ENCODE measurements at places on chromosomes 12 and 14. TPM values are rescaled to one million over a fixed set of nuclear protein-coding genes. Genes with fewer than 3 reads are reported as not detected.

SLC39A5 gene
- total RNA-seq: not detected

GRCh38 chr14:54864526-54864925, 38.1 kb downstream of the GCH1 start:
- H3K4me3 ChIP-seq: no peak overlapping the region
- H3K27ac ChIP-seq: no peak overlapping the region
- H3K4me1 ChIP-seq: peaks cover 9% of the 10 kb centered on the region
- DNase-seq: no peak
- H3K36me3 ChIP-seq: no peaks in the 10 kb centered on the region

TSHR gene
- not detected for total RNA-seq

DNA sequence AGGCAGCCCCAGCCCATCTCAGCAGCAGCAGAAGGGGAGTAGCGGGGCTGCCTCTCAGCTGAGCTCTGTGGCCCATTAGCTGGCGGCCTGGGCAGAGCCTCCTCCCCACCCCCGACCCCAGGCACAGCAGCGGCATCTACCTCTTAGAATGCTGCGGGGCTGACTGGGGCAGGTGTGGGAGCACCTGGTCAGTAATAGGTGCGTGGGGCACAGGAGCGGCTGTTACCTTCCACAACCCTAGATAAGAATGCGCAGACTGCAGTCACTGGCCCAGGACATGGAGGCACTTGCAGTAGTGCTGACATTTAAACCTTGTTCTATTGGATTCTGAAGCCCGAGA, 35.6 kb downstream of the SYNE3 start:
- no peaks in the 10 kb centered on the region for H3K27me3 ChIP-seq
- no peak overlapping the region for H3K4me3 ChIP-seq
- DNase-seq: no peak
- peaks cover 31% of the 10 kb centered on the region for H3K4me1 ChIP-seq

DNA sequence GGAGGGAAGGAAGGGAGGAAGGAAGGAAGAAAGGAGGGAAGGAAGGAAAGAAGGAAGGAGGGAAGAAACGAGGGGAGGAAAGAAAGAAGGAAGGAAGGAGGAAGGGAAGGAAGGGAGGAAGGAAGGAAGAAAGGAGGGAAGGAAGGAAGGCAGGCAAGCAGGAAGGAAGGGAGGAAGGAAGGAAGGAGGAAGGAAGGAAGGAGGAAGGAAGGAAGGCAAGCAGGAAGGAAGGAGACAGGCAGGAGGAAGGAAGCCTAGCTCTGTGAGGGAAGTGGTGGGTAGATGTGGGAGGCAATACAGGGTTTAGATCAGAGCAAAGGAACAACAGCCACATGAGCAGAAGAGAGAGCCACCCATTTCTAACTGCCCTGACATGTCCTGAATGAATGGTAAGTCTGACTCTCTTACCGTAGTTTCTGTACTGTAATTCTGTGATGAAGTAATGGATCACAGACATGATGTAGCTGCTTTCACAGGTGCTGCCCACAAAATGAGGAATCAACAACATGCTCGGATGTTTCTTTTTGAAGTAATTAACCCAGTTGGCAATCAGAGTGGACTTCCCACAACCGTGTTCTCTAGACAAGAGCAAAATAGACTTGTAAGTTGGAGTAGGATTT, 24.4 kb upstream of the HSP90B1 start:
- no peak for DNase-seq
- peaks cover 8% of the 10 kb centered on the region for H3K4me1 ChIP-seq
- peak overlapping the region; percentile 3 for H3K27ac ChIP-seq
- H3K4me3 ChIP-seq: no peak overlapping the region
- H3K36me3 ChIP-seq: no peaks in the 10 kb centered on the region

- H3K27ac ChIP-seq: no peak overlapping the region
- H3K27me3 ChIP-seq: no peaks in the 10 kb centered on the region
- H3K4me1 ChIP-seq: no peaks in the 10 kb centered on the region
Observed at GRCh38 chr14:105337966-105338741, 23.6 kb downstream of the PACS2 start.

GRCh38 chr14:69376439-69376838, 21.7 kb downstream of the ERH start:
- DNase-seq: peak; percentile 73
- no peaks in the 10 kb centered on the region for H3K27me3 ChIP-seq
- H3K36me3 ChIP-seq: peaks cover 61% of the 10 kb centered on the region
- no peak overlapping the region for H3K4me3 ChIP-seq

DNA sequence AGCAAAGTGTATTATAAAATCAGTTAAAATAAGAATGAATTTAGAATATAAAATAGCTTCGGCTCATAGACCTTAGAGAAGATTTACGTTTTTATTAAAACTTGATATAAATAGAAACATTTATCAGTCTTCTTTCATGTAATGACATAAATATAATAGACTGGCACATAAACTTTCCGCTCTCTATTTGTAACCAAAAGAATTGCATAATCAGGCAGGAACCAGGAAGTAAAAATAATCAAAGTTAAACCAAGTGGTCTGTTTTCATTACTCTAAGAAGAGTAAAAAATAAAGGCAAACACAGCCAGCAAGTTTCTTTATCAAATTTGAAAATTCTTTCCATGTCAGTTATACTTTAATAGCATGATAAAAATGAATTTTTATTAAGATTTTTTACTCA, 46.3 kb upstream of the ATP2A2 start:
- DNase-seq: no peak
- H3K4me1 ChIP-seq: no peaks in the 10 kb centered on the region
- peak overlapping the region; percentile 16 for H3K27ac ChIP-seq
- H3K27me3 ChIP-seq: no peaks in the 10 kb centered on the region

OR10AD1 gene
- total RNA-seq: not detected

DNA sequence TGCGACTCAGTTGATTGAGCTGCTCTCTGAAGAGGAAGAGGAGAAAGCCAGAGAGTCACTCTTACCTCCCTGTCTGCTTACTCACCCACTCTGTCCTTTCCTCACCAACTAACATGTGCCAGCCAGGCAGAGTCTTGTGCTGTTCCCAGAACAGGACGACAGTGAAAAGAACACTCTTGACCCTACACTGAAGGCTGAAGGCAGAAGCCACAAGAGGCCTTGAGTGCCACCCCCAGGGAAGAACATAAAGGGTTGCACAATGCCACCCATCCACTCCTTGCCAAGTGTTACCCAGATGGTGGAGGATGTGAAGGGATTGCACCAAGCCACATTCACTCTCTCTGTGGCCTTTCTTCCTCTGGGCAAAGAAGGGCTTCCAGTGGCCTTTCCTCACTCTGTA, 12.8 kb downstream of the ABHD4 start:
- no peaks in the 10 kb centered on the region for H3K27me3 ChIP-seq
- H3K4me1 ChIP-seq: peaks cover 20% of the 10 kb centered on the region
- H3K4me3 ChIP-seq: no peak overlapping the region
- peak; percentile 57 for DNase-seq
- H3K36me3 ChIP-seq: peaks cover 44% of the 10 kb centered on the region
- no peak overlapping the region for H3K27ac ChIP-seq

- peak; percentile 50 for DNase-seq
- H3K4me3 ChIP-seq: no peak overlapping the region
- H3K36me3 ChIP-seq: no peaks in the 10 kb centered on the region
- peaks cover 12% of the 10 kb centered on the region for H3K27me3 ChIP-seq
- H3K4me1 ChIP-seq: no peaks in the 10 kb centered on the region
- H3K27ac ChIP-seq: no peak overlapping the region
Observed at GRCh38 chr14:59161561-59162175, 26.8 kb upstream of the DAAM1 start.

PAPLN gene
- 2.8 TPM for total RNA-seq

DNA sequence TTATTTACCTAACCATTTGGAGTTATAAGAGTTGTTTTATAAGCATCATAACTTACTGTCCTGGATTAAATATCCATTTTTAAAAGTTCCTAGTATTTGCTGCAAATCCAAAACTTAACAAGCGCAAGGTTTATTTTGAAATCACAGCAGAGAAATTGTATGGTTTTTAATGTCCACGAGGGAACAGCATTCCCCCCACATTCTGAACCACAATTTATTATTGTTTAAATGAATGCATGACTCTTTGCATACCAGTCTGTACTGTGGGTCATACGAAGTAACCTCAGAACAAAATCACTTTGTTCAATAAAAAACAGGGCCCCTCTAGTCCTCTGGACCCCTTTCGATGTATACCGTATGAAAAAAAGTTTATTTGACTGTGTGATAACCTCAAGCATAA, 75.9 kb downstream of the DACT1 start:
- H3K27me3 ChIP-seq: peaks cover 89% of the 10 kb centered on the region
- H3K27ac ChIP-seq: no peak overlapping the region
- H3K36me3 ChIP-seq: no peaks in the 10 kb centered on the region

DIO2 gene
- 0.26 TPM for total RNA-seq

GRCh38 chr12:76618031-76618430, 58.5 kb upstream of the OSBPL8 start:
- no peaks in the 10 kb centered on the region for H3K36me3 ChIP-seq
- no peak overlapping the region for H3K27ac ChIP-seq
- no peaks in the 10 kb centered on the region for H3K27me3 ChIP-seq
- H3K4me1 ChIP-seq: peaks cover 5% of the 10 kb centered on the region
- H3K4me3 ChIP-seq: no peak overlapping the region

- no peak for DNase-seq
- peaks cover 7% of the 10 kb centered on the region for H3K36me3 ChIP-seq
- H3K27me3 ChIP-seq: no peaks in the 10 kb centered on the region
- H3K27ac ChIP-seq: no peak overlapping the region
Observed at GRCh38 chr12:1611803-1612572, 17.0 kb upstream of the WNT5B start.

TSPAN9 gene
- 12.6 TPM for total RNA-seq

GRCh38 chr12:122203301-122204166, at the start of gene B3GNT4:
Gene B3GNT4 (plus strand): TSS chr12:122203709. CDS start chr12:122204619, 910 bp downstream.
- H3K4me3 ChIP-seq: peak within 1 kb of the TSS; percentile 77
- DNase-seq: peak; percentile 62
- peaks cover 6% of the 10 kb centered on the region for H3K4me1 ChIP-seq
- no peak within 1 kb of the TSS for H3K27ac ChIP-seq
- H3K36me3 ChIP-seq: peaks cover 32% of the 10 kb centered on the region

STAC3 gene
- total RNA-seq: 2.8 TPM

- H3K4me3 ChIP-seq: no peak overlapping the region
- DNase-seq: no peak
Observed at GRCh38 chr14:63833728-63834127, 19.1 kb upstream of the SYNE2 start.

ACSS3 gene
- total RNA-seq: not detected

DNA sequence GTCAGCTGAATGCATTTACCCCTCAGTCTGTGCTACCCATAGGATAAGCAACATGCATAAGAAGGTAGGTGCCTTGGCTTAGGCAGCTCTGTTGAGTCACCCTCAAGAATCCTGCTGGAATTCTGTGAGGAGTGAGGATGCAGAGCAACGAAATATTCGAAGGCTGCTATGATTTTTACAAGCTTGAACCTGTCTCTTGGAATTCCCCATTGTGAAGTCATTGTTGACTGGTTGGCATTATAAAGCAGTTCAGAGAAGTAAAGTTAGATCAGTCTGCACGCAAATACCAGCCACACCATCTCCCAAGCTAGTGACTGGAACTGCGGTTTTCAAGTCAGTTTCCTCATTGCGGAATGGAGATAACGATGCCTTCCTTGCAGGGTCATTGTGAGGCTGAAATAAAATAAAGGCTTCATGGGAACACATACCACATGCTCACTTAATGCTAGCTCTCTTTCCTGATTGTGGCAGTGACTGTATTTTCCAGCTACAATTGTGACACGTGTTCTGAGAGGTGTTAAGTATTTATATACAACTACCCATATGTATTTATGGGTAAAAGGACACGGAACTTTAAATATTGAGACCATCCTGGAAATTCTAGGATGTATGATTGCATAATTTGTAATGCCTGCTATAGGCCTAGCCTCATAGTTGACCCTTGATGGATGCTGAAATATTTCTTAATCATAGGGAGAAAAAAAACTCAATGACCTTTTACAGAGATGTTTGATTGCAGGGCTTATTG, 96.7 kb downstream of the ETV6 start:
- peak; percentile 90 for DNase-seq
- no peaks in the 10 kb centered on the region for H3K27me3 ChIP-seq
- H3K4me1 ChIP-seq: peaks cover 34% of the 10 kb centered on the region
- H3K36me3 ChIP-seq: peaks cover 7% of the 10 kb centered on the region
- H3K27ac ChIP-seq: peak overlapping the region; percentile 28
- no peak overlapping the region for H3K4me3 ChIP-seq

ACOT6 gene
- total RNA-seq: not detected

- H3K27ac ChIP-seq: no peak overlapping the region
- H3K4me1 ChIP-seq: no peaks in the 10 kb centered on the region
- no peaks in the 10 kb centered on the region for H3K36me3 ChIP-seq
- no peaks in the 10 kb centered on the region for H3K27me3 ChIP-seq
- no peak overlapping the region for H3K4me3 ChIP-seq
Observed at GRCh38 chr12:71504476-71504875, 64.9 kb downstream of the LGR5 start.

DNA sequence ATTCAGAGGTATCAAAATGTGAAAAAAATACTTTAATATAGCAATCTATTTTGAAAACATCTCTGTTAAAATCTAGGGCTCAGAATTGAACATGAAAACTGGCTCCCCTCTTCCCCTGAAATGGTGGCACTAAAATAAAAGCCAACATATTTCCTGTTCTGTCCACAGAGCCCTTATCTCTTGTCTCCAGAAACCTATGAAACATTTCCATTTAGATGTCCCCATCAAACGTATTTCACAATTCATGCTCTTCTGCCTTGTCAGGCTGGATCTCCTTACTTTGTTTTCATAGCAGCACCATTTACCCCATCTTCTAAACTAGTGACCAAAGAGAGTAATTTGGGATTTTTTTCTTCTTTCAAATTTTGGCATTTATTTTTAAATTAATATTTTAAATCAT, 42.4 kb downstream of the PDE3A start:
- DNase-seq: no peak
- no peaks in the 10 kb centered on the region for H3K4me1 ChIP-seq
- H3K27ac ChIP-seq: no peak overlapping the region
- peaks cover 87% of the 10 kb centered on the region for H3K27me3 ChIP-seq
- H3K4me3 ChIP-seq: no peak overlapping the region
- no peaks in the 10 kb centered on the region for H3K36me3 ChIP-seq

DNA sequence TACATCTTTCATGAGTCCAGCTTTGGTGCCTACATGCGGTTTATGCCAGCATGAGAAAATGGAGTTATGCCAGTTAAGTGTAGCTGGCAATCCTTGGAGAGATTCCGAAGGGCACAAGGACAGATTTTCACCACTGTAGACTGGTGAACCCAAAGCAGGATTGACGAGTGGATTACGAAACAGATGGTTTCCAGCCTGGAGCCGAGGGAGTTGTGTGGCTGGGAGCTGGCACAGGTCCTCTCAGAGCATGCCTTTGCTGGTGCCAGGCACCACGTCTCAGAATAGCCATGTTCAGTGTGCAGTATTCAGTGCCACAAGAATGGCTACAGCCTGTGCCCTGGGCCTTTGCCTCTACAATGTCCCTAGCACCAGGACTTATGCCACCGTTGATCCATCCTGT, 13.2 kb downstream of the KCNH3 start:
- no peak overlapping the region for H3K27ac ChIP-seq
- no peaks in the 10 kb centered on the region for H3K36me3 ChIP-seq
- DNase-seq: peak; percentile 57
- H3K4me1 ChIP-seq: peaks cover 13% of the 10 kb centered on the region

- DNase-seq: no peak
- H3K4me3 ChIP-seq: no peak overlapping the region
- H3K27ac ChIP-seq: peak overlapping the region; percentile 52
- H3K27me3 ChIP-seq: no peaks in the 10 kb centered on the region
- peaks cover 11% of the 10 kb centered on the region for H3K4me1 ChIP-seq
Observed at GRCh38 chr14:74946659-74947281, 8.6 kb downstream of the PGF start.

Data from MCF 10A (cell line).